ENCODE measurements at places on chromosomes 7 and 10.

DNA sequence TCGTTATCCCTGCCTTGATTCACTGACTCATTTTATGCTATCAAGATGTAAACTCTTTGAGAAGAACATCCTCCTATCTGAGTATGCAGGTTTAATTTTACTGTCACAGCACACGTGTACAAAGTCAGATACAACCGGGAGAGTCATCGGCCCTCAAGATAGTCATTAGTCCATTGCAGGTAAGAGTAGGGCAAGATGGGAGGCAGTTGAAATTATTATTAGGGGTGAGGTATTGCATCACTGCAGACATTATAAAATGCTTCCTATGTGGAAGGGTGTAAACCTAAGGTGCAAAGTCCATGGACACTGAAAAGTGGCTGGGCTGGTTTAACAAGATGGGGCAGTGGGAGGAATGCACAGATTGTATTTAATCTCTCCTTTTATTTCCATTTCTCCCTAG lies 113.7 kb downstream of the ARL4A start:
- DNase-seq = no peak

- DNase-seq = no peak
Measured at GRCh38 chr7:2104716-2105115, 128.0 kb downstream of the MAD1L1 start.

GRCh38 chr10:49161411-49161997 lies 26.7 kb downstream of the TMEM273 start:
- no peak for DNase-seq

GRCh38 chr7:43851805-43852204 lies 17.5 kb downstream of the MRPS24 start:
- DNase-seq = no peak

DNA sequence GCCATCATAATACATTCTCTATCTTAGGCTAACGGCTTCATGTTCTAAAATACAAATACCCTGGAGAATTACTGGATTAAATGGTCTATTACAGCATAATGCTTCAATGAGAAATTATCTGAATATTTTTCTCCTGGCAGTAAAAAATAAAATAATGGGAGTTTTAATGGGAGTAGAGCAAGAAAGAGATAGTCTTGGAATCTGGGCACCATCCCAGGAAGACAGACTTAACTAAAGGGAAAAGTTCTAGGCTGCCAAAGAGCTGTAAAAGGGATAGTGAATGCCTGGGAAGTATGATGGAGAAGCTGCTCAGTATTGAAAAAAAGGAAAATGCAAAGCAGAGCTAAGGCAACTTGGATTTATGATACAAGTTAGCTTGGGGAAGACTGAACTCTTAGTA lies 12.1 kb upstream of the SYPL1 start:
- DNase-seq = no peak

- DNase-seq = no peak
Measured at GRCh38 chr7:134905375-134905774, 80.9 kb upstream of the AGBL3 start.

All from caudate nucleus (tissue), 63 donors.